Naive thymus-derived CD4-positive, alpha-beta T cell (primary cell): ENCODE measurements at places on chromosomes 4 and X. TPM values are rescaled to one million over a fixed set of nuclear protein-coding genes. Genes with fewer than 3 reads are reported as not detected.

- no peaks in the 10 kb centered on the region for H3K27me3 ChIP-seq
- no peak overlapping the region for H3K4me3 ChIP-seq
- no peaks in the 10 kb centered on the region for H3K36me3 ChIP-seq
- H3K27ac ChIP-seq, result no peak overlapping the region
- H3K4me1 ChIP-seq, result no peaks in the 10 kb centered on the region
- no peak for DNase-seq
Observed at GRCh38 chr4:149914119-149915115, 98.8 kb upstream of the IQCM start.

USP17L24 gene
- not detected for total RNA-seq

DNA sequence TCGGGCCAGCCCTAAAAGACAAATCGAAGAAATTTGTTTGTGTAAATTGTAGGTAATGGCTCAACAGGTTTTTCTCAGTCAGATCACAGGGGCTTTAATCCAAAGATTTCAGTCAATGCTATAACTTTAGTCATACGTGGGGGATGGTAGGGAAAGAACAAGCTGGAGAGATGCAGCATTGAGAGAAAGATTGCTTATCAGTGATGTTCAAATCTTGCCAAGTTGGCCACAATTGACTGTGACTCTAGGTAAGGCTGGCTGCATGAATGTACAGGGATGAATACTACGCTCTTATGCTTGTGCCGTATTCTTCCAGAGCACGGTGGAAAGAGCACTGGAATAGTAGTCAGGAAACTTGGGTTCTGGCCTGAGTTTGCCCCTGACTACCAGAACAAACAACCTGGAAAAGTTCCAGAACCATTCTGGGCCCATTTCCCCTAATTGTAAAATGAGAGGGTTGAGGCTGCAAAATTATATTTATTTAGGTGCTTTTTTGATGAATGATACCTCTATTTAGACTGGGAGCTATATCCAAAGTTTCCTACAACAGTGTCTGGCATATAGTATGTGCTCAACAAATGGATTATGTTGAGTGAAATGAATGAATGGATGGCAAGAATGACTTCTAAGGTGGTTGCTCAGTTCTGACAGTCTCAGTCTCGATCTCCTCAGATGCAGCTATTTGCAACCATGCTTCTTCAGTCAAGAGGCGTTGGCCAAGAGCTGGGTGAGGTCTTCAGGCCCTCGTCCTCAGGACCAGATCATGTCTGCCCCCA lies 44.4 kb downstream of the TSC22D3 start:
- H3K36me3 ChIP-seq, result no peaks in the 10 kb centered on the region
- H3K27me3 ChIP-seq, result no peaks in the 10 kb centered on the region
- no peak overlapping the region for H3K4me3 ChIP-seq
- H3K4me1 ChIP-seq, result no peaks in the 10 kb centered on the region

GRCh38 chrX:81201071-81201470 lies 642 bp downstream of the HMGN5 start:
- no peaks in the 10 kb centered on the region for H3K36me3 ChIP-seq
- no peaks in the 10 kb centered on the region for H3K27me3 ChIP-seq
- no peak for DNase-seq
- no peaks in the 10 kb centered on the region for H3K4me1 ChIP-seq
- H3K4me3 ChIP-seq, result peak overlapping the region; percentile 97
- H3K27ac ChIP-seq, result peak overlapping the region; percentile 87

DNA sequence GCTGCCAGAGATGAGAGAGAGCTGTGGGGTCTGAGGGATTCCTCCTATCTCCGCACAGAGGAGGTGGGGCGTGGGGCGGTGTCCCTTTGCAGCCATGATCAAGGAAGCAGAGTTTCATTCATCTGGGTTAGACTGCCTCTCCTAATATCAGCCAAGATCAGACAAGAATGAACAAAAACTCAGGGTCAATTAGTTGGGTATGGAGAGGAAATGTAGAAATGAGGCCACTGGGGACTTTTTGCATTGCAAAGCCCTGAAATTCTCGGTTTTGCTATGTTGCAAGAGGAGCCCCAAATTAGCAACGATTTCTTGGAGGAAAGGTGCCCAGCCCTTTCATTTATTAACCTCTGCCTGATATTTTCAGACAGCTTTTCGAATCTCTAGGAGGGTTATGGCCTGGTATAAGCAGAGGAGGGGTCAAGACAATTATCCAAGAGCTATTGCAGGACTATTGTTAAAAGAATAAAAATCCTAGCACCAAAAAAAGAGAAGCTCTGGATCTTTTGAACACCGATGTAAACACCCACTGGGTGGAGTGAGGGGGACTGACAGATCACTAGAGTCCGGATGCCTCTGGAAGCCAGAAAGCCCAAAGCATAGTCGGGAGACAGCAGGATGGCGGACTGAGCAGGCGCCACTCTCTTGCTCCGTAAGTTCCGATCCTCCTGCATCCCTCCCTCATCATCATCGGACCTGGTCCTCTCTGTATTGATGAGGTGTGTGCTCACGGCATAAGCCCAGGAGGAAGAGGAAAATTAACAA lies 34.4 kb upstream of the ACSL1 start:
- H3K27me3 ChIP-seq, result no peaks in the 10 kb centered on the region
- no peak overlapping the region for H3K4me3 ChIP-seq
- no peaks in the 10 kb centered on the region for H3K4me1 ChIP-seq
- H3K27ac ChIP-seq, result no peak overlapping the region

GRCh38 chrX:137425986-137426385 lies 139.9 kb upstream of the ZIC3 start:
- H3K27ac ChIP-seq, result no peak overlapping the region
- H3K27me3 ChIP-seq, result no peaks in the 10 kb centered on the region
- H3K4me1 ChIP-seq, result peaks cover 13% of the 10 kb centered on the region
- no peak overlapping the region for H3K4me3 ChIP-seq

DNA sequence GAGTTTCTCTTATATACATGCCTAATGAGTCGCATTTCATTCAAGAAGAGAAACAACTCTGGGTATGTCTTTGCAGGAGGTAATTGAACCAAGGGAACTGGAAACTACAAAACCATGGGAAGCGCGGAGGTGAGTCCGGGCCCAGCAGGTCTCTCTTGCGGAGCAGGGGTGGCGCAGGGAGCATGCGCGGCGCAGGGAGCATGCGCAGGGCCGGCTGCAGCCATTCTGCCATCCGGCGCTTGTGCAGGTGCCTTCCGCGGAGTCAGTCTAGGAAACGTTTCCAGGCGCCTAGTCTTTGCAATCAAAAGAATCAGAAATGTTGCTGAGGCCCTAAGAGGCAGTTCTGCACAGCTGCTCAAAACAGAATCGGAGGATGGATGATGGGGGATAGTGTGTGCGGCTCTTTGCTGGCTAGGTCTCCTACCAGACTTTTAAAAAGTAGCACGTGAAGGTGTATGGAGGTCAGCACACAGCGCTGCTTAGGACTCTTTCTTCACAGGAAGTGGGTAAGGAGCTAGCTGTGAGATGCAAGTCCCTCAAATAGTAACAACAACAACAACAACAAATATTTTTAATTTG lies 433.8 kb upstream of the FAT1 start:
- H3K36me3 ChIP-seq, result no peaks in the 10 kb centered on the region
- H3K4me3 ChIP-seq, result no peak overlapping the region
- no peak overlapping the region for H3K27ac ChIP-seq
- no peak for DNase-seq
- H3K4me1 ChIP-seq, result no peaks in the 10 kb centered on the region
- H3K27me3 ChIP-seq, result no peaks in the 10 kb centered on the region

- H3K4me3 ChIP-seq, result no peak overlapping the region
- DNase-seq, result no peak
- no peak overlapping the region for H3K27ac ChIP-seq
- H3K27me3 ChIP-seq, result no peaks in the 10 kb centered on the region
- H3K36me3 ChIP-seq, result peaks cover under 1% of the 10 kb centered on the region
- peaks cover 59% of the 10 kb centered on the region for H3K4me1 ChIP-seq
Observed at GRCh38 chrX:136665258-136665900, 17.4 kb downstream of the CD40LG start.

DNA sequence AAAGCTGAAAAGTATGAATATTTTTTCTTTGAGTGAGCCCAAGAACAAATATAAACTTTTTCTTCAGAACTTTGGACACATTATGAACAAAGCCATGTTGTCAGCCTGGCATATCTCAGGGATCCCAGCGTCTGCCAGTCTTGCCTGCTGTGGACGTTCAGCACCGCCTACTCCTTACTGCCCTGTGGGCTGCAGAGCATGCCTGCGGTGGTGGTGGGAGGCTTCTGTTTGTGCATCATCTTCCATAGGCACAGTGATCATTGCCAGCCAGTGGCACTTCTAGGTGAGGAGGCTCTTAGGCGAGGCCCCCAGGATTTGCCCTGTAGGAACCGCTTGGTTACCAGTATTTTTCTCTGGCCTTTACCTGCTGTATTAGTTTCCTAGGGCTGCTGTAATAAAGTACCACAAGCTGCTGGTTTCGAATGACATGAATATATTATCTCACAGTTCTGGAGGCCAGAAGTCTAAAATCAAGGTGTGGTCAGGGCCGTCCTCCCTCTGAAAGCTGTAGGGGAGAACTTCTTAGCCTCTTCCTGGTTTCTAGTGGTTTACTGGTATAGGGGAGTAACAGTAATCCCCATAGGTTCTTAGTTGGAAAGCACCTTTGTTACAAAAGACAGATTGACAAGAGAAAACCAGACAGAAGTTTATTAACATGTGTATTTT lies 15.4 kb downstream of the ANXA3 start:
- no peak for DNase-seq
- no peaks in the 10 kb centered on the region for H3K4me1 ChIP-seq
- no peak overlapping the region for H3K27ac ChIP-seq
- no peaks in the 10 kb centered on the region for H3K36me3 ChIP-seq

ODAPH gene
- total RNA-seq, result not detected

FRMPD4 gene
- not detected for total RNA-seq

UGT8 gene
- total RNA-seq, result not detected

DNA sequence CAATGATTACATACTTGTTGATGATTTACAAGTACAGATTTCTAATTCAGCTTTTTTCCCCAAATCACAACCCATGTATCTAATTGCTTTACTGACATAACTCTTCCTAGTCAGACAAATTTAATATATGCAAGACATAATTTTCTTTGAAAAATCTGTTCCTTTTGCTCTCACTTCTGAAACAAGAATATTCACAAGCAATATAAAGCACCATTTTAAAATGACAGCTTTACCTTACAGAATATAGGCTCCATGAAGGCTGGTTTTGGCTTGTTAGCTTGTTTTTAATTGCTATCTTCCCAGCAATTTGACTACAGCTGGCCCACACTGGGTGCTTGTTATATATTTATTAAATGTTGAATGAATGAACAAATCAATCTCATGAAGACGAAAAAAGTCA lies 24.5 kb downstream of the GPM6A start:
- no peak for DNase-seq
- H3K4me3 ChIP-seq, result no peak overlapping the region
- no peaks in the 10 kb centered on the region for H3K36me3 ChIP-seq
- H3K4me1 ChIP-seq, result no peaks in the 10 kb centered on the region

GRCh38 chrX:107632346-107632745 lies 4.0 kb downstream of the PRPS1 start:
- no peaks in the 10 kb centered on the region for H3K27me3 ChIP-seq
- no peak overlapping the region for H3K27ac ChIP-seq
- H3K4me3 ChIP-seq, result no peak overlapping the region
- peaks cover 11% of the 10 kb centered on the region for H3K4me1 ChIP-seq

- no peaks in the 10 kb centered on the region for H3K36me3 ChIP-seq
- no peak for DNase-seq
- no peaks in the 10 kb centered on the region for H3K4me1 ChIP-seq
- H3K4me3 ChIP-seq, result no peak overlapping the region
Observed at GRCh38 chr4:146224326-146224966, 10.1 kb downstream of the REELD1 start.

GRCh38 chr4:22458098-22458497 lies 57.8 kb downstream of the ADGRA3 start:
- no peak overlapping the region for H3K4me3 ChIP-seq
- H3K4me1 ChIP-seq, result no peaks in the 10 kb centered on the region

AMBN gene
- total RNA-seq, result not detected

GRCh38 chrX:68914479-68914946 lies 85.7 kb downstream of the EFNB1 start:
- no peak overlapping the region for H3K27ac ChIP-seq
- no peak overlapping the region for H3K4me3 ChIP-seq
- DNase-seq, result no peak
- no peaks in the 10 kb centered on the region for H3K4me1 ChIP-seq
- no peaks in the 10 kb centered on the region for H3K36me3 ChIP-seq

- no peak for DNase-seq
- H3K27me3 ChIP-seq, result no peaks in the 10 kb centered on the region
- H3K27ac ChIP-seq, result no peak overlapping the region
- no peak overlapping the region for H3K4me3 ChIP-seq
Observed at GRCh38 chr4:114306946-114307345, 291.7 kb upstream of the UGT8 start.

DNA sequence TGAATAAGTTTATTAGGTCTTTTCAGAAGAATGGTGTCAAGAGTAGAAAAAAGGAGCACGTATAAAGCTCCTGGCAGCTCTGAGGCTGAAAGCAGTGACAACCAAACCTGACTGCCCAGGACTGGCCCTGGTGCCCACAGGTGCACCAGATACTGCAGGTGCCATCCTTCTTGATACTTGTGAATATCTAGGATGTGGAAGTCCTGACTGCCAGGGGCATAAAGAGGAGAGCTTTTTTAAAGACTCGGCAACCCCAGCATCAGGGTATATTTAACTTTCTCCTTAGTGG lies 60.7 kb downstream of the TMEM150C start:
- H3K36me3 ChIP-seq, result no peaks in the 10 kb centered on the region
- no peaks in the 10 kb centered on the region for H3K4me1 ChIP-seq
- no peaks in the 10 kb centered on the region for H3K27me3 ChIP-seq
- DNase-seq, result no peak
- no peak overlapping the region for H3K4me3 ChIP-seq
- no peak overlapping the region for H3K27ac ChIP-seq

CFAP299 gene
- total RNA-seq, result not detected

ATP2B3 gene
- 0.05 TPM in 1 of 2 replicates, not detected in the other for total RNA-seq

AMTN gene
- not detected in 2 replicates for total RNA-seq

GRCh38 chr4:65302145-65302544 lies 368.1 kb downstream of the EPHA5 start:
- no peak overlapping the region for H3K27ac ChIP-seq
- no peaks in the 10 kb centered on the region for H3K27me3 ChIP-seq
- no peak overlapping the region for H3K4me3 ChIP-seq
- H3K4me1 ChIP-seq, result no peaks in the 10 kb centered on the region
- H3K36me3 ChIP-seq, result no peaks in the 10 kb centered on the region

GRCh38 chr4:113078066-113078465 lies 28.6 kb downstream of the ANK2 start:
- no peak overlapping the region for H3K4me3 ChIP-seq
- no peaks in the 10 kb centered on the region for H3K4me1 ChIP-seq
- DNase-seq, result no peak
- no peaks in the 10 kb centered on the region for H3K36me3 ChIP-seq
- H3K27ac ChIP-seq, result no peak overlapping the region
- no peaks in the 10 kb centered on the region for H3K27me3 ChIP-seq

DNA sequence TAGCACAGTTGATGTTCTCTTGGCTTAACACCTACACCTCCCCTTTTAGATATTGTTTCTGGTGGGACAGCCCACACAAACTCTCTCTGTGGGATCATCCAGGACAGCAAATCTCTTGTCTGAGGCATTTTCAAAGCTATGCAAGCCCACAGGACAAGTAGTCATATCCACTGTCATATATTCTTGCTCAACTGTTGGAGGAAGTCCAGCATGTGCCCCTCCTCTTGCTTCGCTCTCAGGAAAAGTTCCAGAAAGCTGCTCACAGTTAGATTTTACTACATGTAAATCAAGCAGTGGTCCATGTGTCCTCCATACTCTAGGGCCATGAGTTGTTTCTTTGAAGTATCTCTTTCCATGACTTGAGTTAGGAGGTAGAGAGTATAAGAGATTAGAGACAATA lies 260.7 kb downstream of the INPP4B start:
- H3K27ac ChIP-seq, result no peak overlapping the region
- no peaks in the 10 kb centered on the region for H3K27me3 ChIP-seq
- peaks cover 11% of the 10 kb centered on the region for H3K36me3 ChIP-seq
- H3K4me1 ChIP-seq, result no peaks in the 10 kb centered on the region
- no peak for DNase-seq

IL1RAPL1 gene
- total RNA-seq, result not detected

TRIM60 gene
- total RNA-seq, result not detected

- no peaks in the 10 kb centered on the region for H3K36me3 ChIP-seq
- no peak overlapping the region for H3K27ac ChIP-seq
Observed at GRCh38 chr4:185205697-185206342, 2.0 kb upstream of the CFAP97 start.

KCNE5 gene
- total RNA-seq, result not detected
